ENCODE measurements at places on chromosomes 11 and 22.

GRCh38 chr22:39839204-39839603, 54.4 kb downstream of the ENTHD1 start:
- no peak for DNase-seq

GRCh38 chr11:14975252-14975587, 3.1 kb upstream of the CALCA start:
- no peak for DNase-seq

DNA sequence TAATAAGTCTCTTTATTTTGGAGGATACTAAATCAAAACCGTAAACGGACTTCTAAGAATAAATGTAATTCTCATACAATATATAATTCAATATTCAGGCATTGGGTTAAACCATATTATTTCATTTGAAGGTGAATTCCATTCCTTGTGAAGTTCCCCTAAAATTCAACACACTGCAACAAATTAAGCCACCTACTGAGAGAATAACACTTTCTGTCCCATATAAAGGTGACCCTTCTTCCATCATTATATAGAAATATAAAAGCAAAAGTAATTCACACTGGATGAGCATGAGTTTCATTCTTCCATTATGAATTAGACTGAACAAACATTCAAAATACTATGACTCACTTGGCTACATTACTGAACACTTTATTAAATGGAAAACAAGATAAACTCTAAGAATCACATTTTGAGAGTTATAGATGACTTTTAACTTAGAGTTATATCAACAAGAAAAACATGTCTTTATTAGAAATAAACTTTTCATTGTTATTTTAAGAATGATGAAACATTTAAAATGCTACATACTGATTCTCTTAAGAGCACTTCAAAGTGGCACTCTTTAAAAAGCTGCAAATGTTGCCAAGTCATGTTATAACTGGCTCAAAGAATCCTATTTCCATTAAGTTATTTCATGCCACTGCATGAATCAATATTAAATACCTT, 2.8 kb downstream of the SESN3 start:
- no peak for DNase-seq

GRCh38 chr11:72609476-72609875, 64.7 kb downstream of the PDE2A start:
- no peak for DNase-seq

DNA sequence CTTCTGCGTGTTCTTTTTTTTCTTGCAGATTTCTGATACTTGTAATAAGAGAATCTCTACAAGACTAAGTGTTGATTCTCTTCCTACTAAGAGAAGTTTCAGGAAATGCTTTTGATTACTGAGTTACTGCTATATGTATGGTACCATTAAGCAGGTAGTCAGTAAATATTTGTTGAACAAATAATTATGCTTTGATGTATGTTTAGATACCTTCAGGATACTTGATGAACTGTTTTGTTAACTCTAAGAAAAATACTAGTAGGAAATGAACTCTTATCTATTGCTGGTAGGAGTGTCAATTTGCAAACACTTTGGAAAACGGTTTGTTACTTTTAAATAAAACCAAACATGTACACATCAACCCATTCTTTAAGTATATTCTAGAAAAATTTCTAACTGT, 90.6 kb downstream of the TMEM135 start:
- no peak for DNase-seq

DNA sequence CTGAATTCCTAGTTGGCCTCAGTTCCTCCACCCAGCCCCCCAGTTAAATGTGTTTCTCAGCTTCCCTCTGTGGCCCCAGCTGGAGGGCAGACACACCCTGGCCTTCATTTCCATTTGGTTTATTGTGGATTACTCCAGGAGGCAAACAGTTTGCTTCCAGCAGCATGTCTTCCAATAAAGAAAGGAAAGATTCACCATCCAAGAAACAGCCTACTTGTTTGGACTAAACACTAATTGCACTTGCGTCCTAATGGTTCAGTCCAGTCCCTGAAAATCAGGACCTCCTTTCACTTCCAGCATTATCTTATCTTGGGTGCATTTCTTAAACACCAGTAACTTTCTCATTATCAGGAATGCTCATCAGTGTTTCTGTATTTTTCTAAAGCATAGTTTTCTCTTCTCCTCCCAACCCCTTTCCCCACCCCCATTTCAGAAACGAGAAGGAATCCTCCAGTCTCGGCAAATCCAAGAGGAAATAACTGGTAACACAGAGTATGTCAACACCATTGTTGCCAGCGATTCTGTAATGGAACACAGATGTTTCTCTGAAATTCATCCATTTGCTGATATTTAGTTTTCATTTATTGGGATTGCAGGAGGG, 130.9 kb downstream of the PARVA start:
- DNase-seq = no peak
